K562 (cell line): ENCODE measurements at places on chromosomes 16 and 17. TPM values are rescaled to one million over a fixed set of nuclear protein-coding genes. Genes with fewer than 3 reads are reported as not detected.
A peak's percentile ranks its signal among the peaks of the same experiment; 100 is the strongest.

The ATXN2L gene
- total RNA-seq, result 233 and 280 TPM in 2 replicates

The UMOD gene
- total RNA-seq, result not detected in 2 replicates

The SAMD14 gene
- 0.07 TPM in 1 of 2 replicates, not detected in the other for total RNA-seq

DNA sequence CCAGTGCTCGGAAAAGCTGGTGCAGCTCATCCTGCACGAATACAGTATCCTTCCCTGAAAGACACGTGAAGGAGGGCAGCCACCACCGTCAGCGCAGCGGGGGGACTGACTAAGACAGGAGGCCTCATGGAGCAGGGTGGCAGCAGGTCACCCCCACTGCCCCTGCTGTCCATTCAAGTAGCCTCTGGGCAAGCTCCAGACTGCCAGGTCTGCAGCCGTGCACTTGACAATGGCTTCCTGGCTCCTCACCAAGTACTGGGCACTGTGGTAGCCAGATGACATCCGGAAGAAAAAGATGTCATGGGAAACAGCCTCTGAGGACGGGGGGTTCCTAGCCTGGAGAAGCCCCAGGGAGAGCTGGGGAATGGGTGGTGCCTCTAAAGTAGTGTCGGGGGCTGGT is 7.9 kb upstream of the MYO15A start:
- no peak overlapping the region for H3K4me3 ChIP-seq
- no peak for DNase-seq
- H3K27ac ChIP-seq, result no peak overlapping the region
- peaks cover 62% of the 10 kb centered on the region; the same call in 2 of the 3 replicates for H3K36me3 ChIP-seq
- no peaks in the 10 kb centered on the region for H3K27me3 ChIP-seq

DNA sequence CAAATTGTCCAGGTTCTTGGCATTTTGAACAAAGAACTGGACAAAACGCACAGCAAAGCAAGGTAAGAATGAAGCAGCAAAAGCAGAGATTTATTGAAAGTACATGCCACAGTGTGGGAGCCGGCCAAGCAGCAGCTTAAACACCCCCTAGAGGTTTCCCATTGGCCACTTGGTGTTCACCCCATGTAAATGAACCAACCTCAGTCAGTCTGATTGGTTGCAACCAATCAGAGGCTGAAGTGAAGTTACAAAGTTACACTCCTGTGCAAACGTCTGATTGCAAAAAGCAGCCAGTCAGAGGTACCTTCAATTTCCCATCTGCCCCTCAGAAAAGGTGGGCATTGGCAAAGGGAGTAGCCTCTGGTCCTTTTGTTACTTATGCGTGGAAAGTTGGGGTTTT is 8.8 kb upstream of the ZNF263 start:
- no peaks in the 10 kb centered on the region; the same call in 2 of the 3 replicates for H3K4me1 ChIP-seq
- no peak overlapping the region for H3K4me3 ChIP-seq
- DNase-seq, result peak; percentile 45
- H3K27me3 ChIP-seq, result no peaks in the 10 kb centered on the region

DNA sequence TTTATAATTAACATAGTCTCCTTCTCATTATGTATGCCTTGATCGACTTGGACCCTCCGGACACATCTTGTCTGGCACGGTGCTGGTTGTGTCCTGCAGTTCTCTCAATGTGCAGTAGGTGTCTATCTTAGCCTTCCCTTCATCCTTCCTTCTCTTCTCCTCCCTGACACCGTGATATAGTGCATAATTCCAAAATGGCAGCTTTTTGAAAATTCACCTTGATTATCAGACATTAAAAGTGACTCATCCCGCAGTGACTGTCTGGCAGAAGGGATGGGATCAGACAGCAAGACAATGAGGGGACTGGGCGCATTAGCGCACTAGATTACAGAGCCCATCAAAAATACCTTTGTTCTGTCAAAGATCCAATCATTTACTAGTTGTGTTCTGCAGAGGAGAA is 70.0 kb upstream of the PMFBP1 start:
- no peaks in the 10 kb centered on the region for H3K4me1 ChIP-seq
- H3K27me3 ChIP-seq, result no peaks in the 10 kb centered on the region
- no peak overlapping the region for H3K27ac ChIP-seq
- no peaks in the 10 kb centered on the region for H3K36me3 ChIP-seq

GRCh38 chr16:83059237-83059636 is 432.5 kb downstream of the CDH13 start:
- H3K36me3 ChIP-seq, result no peaks in the 10 kb centered on the region
- no peak overlapping the region for H3K27ac ChIP-seq
- H3K4me1 ChIP-seq, result no peaks in the 10 kb centered on the region
- DNase-seq, result no peak
- H3K4me3 ChIP-seq, result no peak overlapping the region

DNA sequence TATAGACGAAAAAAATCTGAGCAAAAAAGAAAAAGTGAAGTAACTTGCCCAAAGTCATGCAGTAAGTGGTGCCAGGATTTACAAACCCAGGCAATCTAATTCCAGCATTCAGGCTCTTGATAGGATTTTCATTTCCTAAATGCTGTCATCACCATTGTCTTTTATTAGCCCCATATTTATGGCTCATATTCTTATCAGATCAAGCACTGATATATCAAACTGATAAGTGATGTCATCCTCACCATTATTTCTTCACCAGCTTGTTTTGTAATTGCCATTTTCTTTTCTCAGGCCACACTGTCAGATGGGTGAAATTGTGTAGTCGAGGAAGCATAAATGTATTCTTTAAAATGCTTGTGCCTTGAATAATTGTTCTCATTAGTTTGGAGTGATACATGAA is 1.3 kb downstream of the RAD51C start:
- H3K4me1 ChIP-seq, result peaks cover 6% of the 10 kb centered on the region
- H3K36me3 ChIP-seq, result peaks cover 29% of the 10 kb centered on the region
- no peak for DNase-seq
- H3K27me3 ChIP-seq, result no peaks in the 10 kb centered on the region
- peak overlapping the region; percentile 87; the same call in 2 of the 3 replicates for H3K27ac ChIP-seq
- H3K4me3 ChIP-seq, result peak overlapping the region; percentile 52

The SMIM5 gene
- total RNA-seq, result not detected in 2 replicates

GRCh38 chr17:6660805-6661463 is 9.4 kb downstream of the C17orf100 start:
- no peak overlapping the region for H3K27ac ChIP-seq
- no peak for DNase-seq
- no peaks in the 10 kb centered on the region; the same call in 2 of the 3 replicates for H3K27me3 ChIP-seq

The SLC5A2 gene
- 0.07 TPM in 1 of 2 replicates, not detected in the other for total RNA-seq
